Mesendoderm (in vitro differentiated cells): ENCODE measurements at places on chromosomes 16 and 17.
A peak's percentile ranks its signal among the peaks of the same experiment; 100 is the strongest.

DNA sequence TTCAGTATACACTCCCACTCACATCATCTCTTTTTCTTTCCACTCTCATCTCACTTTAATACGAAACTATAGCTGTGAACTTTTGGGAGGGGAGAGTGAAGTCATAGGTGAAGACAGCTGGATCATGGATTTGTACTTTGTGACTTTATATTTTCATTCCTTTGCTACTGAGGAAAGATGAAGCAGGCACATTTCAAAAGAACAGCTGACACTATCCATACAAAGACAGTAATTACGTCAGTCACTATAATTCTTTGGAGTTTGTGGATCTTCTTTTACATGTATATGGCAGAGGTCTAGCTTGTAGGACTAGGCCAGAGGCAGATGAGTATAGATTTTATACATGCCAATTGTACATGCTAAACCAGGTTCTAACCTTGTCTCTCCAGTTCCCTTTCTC is 346.3 kb downstream of the BCAS3 start:
- DNase-seq: no peak

DNA sequence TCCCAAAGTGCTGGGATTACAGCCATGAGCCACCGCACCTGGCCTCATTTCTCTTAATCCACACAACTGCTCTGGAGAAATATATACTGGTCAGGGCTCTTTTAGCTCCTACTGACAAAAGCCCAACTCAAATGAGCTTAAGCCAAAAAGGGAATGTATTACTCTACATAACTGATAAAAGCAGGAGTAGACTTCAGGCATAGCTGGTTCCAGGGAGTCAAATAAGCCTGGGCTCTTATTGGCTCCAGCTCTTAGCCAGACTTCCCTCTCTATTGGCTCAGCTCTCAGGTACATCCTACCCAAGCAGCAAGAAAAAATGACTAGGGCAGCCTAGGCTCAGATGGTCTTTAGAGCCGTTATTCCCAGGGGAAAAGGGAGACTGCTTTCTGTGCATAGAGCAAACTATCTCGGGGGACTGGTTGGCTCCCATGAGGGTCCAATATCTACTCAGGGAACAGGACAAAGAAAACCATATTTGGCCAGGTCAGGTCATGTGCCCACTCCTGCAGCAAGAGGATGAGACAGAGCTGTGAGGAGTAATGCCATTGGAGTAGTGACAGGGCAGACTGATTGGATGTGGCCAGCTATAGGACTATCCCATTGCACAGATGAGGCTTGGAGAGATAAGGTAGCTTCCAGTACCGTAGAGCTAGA is 21.2 kb downstream of the TBX2 start:
- no peak for DNase-seq

DNA sequence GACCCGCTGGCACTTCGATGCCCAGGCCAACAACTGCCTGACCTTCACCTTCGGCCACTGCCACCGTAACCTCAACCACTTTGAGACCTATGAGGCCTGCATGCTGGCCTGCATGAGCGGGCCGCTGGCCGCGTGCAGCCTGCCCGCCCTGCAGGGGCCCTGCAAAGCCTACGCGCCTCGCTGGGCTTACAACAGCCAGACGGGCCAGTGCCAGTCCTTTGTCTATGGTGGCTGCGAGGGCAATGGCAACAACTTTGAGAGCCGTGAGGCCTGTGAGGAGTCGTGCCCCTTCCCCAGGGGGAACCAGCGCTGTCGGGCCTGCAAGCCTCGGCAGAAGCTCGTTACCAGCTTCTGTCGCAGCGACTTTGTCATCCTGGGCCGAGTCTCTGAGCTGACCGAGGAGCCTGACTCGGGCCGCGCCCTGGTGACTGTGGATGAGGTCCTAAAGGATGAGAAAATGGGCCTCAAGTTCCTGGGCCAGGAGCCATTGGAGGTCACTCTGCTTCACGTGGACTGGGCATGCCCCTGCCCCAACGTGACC is 5.0 kb downstream of the WFIKKN2 start:
- DNase-seq: no peak

DNA sequence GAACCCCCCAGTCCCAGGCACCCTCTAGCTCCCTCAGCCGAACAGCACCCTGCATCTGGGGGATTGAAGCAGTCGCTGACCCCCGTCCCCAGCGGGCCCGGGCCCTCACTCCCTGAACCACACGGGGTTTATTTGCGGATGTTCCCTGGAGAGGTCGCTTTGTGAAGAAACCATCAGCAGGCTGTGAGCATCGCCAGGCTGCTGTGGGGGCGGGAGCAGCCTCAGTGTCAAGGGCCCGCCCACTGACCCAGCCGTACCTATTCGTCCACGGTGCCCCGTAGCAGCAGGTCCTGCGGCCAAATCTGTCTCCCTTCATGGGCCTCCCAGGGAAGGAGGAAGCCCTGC is 6.4 kb upstream of the RAB40C start:
- DNase-seq: peak; percentile 50

- peak; percentile 81 for DNase-seq
Observed at GRCh38 chr16:68902003-68902968, 59.0 kb downstream of the TANGO6 start.

DNA sequence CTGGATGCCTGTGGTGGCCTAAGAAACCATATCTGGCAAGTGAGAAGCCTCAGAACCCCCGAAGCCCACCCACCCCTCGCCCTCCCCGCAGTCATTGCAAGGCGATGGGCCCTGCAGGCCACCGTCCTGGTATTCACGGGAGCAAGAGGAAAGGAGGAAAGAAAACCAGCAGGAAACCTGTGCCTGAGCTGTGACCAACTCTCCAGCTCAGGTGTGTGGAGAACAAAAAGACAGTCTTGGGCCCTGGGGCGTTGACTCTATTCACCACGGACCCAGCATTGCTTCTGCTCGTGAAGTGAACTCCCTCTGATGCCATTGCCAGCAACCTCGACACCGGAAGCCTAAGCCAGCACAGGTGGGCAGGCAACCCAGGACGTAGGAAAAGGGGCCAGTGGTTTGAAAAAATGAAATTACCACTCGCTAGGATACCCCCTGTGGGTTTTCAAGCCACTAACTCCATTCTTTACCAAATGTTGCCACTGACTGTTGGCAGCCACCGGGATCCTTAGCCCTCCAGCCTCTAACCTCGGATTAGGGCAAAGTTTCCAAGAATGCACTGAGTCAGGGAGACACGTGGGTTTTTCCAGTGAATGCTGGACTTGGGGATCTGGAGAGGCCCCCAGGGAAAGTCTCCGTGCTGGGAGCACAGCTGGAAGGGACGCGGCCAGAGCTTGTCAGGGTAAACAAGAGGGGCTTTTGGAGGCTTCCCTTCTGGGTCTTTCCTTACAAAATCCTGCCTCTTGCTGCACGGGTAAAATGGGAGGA is 25.1 kb downstream of the FA2H start:
- DNase-seq: peak; percentile 29

GRCh38 chr16:10312784-10313724 is 72.8 kb upstream of the ATF7IP2 start:
- no peak for DNase-seq

- no peak for DNase-seq
Observed at GRCh38 chr17:57327176-57327970, 71.0 kb downstream of the MSI2 start.

- no peak for DNase-seq
Observed at GRCh38 chr16:24990803-24991202, 24.4 kb downstream of the ARHGAP17 start.

- no peak for DNase-seq
Observed at GRCh38 chr16:78931678-78932077, 668.9 kb downstream of the MAF start.

DNA sequence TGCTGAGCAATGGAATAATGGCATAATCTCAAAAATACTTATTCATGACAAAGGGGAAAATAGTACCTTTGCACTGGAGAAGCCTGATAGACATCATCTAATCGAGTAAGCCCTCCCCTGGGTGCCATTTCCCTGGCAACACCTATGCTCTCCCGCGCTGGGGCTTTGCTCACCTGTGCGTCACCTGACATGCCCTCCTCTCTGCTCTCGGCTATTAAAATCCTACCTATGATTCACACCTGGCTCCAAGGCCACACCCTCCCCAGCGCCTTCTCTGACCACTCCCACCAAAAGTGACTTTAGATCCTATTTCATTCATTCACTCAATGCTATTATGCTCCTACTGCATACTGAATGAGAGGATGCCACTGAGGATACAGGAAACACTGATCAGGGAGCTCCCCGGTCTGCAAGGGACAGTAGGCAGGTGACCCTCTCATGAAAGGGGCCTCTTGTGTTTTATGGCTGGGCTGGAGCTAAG is 83.9 kb downstream of the NT5M start:
- no peak for DNase-seq

DNA sequence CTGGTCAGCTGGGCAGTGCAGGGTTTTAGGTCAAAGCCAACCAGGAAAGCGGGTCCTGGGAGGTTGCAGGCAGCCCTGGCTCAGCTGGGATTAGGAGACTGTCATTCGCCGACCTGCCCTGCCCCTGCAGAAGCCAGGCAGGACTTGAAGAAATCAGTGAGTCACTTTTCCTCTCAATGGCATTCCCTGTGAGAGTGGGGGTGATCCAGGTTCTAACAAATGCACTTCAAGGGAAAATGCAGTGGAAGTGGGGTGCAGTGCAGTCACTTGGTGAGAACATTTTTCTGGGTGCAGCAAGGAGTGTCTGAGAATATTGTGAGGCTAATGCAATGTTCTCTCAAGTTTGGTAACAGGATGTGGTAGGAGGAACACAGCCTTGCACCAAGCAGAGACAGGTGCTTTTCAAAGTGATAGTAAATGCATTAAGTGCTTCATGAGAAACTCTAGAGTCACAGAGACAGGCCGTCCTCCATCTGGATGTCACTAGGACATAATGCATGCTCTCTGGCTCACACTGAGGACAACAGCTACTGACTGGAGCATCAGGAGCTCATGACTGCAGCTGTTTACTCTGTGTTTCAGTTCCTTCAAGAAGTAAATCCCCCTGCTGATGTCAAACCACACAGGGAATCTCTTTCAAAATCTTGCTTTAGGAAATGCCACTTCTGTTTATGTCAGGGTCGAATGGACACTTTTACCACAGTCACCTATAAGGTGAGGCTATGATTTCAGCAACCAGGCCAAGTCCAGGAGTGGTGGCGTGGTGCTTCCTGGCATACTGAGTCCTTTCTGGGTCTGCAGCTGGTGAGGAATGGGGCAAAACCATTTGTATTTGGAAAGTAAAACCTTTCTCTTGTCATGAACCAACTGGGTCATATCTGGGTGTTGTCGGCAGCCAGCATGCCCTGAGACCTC is 16.7 kb downstream of the CDK5R1 start:
- no peak for DNase-seq

DNA sequence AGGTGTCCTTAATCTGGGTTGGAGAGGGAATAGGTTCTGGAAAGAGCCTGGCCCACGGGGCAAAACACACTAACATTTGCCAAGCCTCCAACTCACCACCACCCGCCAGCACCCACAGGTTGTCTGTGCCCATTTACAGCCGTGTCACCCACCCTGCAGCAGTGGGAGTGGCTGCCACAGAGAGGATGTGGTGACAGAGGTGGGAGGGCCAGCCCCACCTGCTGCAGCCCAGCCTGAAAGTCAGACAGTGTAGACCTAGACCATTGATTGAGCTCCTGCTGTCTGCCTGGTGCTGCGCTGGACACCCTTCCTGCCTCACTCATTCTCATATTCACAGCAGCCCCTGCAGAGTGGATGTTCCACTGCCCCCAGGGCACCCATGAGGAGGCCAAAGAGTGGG is 44.7 kb downstream of the IL21R start:
- DNase-seq: no peak

DNA sequence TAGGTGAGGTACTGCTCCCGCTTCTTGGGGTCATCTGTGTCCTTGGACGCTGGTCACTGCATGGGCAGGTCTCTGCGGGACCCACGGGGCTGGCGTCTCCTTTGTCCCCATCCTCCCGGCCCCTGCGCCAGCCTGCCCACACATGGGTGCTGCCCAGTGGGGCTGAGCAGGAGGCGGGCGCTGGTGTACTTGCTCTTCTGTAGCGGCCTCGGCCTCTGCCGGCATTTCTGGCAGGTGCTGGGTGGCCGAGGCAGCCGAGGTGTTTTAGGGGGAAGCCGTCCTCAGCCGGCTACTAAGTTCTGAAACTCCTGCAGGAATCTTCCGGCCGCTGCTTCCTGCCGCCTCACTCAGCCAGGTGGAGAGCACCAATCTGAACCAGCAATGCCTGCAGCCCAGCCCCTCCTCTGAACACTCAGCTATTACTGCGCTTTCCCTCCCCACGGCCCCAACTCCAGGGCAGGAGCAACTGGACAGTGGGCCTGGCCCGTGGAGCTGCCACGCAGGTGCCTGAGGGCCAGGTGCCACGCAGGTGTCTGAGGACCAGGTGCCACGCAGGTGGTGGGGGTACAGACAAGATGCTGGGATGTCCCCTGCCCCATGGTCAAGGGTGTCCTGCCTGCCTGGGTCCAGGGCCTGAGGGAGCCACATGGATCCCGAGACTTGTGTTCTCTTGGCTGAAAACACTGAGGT is 10.0 kb downstream of the DECR2 start:
- DNase-seq: no peak

GRCh38 chr17:67509390-67510287 is 132.6 kb downstream of the PITPNC1 start:
- DNase-seq: peak; percentile 54

GRCh38 chr16:16018705-16019104 is 69.3 kb downstream of the ABCC1 start:
- no peak for DNase-seq

- peak; percentile 40 for DNase-seq
Observed at GRCh38 chr16:50245417-50246298, 20.7 kb upstream of the ADCY7 start.

DNA sequence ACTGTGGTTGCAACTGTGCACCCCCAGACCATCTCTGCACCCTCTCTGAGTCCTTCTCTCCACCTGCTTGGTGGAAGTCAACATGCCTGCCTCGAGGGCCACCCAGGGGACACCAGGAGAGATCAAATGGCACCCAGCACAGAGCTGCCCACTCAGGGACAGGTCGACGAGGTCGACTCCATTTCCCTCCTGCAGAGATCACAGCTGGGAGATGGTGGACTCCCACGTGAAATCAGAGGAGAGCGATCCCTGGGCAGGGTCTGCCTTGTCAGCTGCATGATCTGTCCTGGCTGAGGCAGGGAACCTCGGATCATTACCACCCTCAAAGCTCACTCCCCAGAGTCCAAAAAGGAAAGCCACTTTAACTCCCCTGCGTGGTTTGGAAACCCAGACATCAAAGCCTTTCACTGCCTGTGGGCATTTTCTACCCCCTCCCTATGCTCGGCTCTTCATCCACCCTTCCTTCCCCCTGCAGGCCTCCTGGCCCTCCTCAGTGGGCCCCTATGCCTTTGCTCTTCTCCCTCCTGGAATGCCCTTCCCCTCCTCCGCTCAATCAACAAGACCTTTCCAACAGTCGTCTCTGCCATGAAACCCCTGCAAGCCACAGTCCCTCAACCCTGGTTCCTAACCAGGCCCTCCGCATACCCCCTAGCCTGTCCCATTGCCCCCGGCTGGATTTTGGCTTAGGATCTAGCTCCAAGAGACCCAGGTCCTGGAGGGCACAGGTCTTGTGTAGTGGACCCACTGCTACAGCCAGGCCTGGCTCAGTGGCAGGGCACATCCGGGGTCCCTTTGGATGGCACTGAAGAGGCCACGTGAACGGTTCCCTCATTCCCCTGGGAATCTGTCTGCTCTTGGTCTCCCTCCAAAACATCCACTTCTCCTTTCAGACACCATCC is 103.8 kb upstream of the RPL38 start:
- DNase-seq: no peak

GRCh38 chr16:50207652-50208051 is 54.5 kb downstream of the TENT4B start:
- no peak for DNase-seq

GRCh38 chr17:64131606-64132270 is 1.8 kb upstream of the ERN1 start:
- no peak for DNase-seq
